Stimulated activated CD4-positive, alpha-beta T cell treated with anti-CD3 and anti-CD28 coated beads, Interleukin-2, amount 100 ng/mL, for 24 hours (primary cell): ENCODE measurements at places on chromosomes 13 and 19.

- no peak for DNase-seq
Observed at GRCh38 chr13:60852886-60853285, 455.9 kb downstream of the TDRD3 start.

- no peak for DNase-seq
Observed at GRCh38 chr13:97497400-97497799, 63.4 kb downstream of the RAP2A start.

DNA sequence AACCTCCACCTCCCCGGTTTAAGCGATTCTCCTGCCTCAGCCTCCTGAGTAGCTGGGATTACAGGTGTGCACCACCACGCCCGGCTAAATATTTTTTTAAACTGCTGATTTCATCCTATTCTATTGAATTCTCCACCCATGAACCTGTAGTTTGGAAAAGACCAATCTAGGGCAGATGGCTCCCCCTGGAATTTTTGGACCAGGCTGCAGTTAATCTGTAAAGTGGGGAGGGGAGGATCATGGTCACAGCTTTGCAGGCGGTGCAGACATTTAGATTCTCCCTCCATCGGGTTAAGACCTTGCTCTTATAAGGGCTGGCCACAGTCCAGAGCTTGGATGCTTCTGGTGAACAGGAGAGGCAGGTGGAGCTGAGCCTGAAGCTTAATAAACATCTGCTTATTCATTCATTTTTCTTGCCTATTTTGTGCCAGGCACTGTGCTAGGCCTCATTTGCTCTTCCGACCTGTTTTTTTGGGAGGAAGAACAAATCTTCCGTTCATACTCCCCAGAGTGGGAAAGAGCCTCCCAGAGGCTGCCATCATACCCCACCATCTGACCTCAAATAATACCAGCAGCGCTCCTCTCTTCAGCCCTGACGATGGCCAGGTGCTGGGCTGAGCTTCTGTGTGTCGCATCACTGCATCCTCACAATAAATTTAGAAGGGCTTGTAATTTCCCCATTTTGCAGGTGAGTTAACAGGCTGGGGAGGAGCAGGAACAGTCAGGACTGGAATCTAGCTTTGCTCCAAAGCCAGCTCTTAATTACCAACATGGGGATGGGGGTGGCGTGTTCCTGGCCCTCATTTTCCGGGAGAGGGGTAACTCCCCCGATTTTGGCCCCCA is 902 bp upstream of the CCDC106 start:
- DNase-seq, result no peak

DNA sequence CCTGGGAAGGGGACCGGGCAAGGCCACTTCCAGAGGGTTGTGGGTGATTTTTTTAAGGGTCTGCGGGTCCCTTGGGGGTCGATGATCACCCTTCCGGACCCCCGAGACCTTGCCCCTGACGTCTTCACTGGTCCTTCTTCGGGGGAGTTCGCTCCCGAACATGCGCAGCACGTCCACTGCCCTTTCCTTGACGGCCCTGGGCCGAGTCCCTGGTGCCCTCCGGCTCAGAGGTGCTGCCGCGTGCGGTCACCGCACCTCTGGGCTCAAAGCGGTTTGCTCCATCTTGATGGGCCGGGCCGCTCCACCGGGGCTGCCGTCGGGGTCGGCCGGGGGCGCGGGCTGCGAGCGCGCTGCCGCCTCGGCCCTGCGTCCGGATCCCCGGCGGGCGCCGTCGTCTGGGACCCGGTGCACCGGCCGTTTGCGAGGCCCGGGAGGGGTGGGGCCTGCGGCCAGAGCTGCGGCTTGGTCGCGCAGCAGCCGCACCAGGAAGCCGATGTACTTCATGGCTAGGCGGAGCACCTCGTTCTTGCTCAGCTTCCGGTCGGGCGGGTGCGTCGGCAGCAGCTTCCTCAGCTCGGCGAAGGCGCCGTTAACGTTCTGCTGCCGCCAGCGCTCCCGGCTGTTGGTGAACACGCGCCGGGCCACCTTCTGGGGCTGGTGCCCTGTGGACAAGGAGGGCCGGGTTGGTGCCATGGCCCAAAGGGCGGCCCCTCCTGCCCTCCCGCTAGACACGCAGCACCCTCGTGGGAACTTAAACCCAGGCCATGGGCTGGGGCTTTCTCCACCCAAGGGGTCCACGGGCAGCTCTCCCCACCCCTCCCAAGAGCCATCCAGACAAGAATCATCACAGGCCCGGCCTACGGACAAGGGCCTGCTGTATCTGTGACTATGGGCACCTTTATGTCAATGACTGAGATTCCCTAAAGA is 3.3 kb downstream of the LYL1 start:
- DNase-seq, result peak; percentile 72

DNA sequence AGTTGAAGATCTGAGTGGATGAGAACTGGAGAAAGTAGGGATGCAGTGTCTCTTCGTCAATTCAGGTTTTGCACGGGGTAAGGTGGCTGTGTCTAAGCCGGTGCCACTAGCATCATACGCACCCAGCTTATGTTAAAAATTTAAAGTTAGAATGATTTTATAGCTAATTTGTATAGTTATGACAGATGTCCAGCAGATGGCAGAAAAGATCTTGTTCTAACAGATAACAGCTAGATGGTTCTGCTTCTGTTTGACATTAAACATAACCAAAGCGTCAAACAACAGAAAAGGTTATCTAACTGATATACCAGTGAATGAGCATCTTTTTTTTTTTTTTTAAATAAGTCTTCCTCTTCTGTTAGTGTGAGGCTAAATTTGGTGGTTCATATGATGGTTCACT is 18.8 kb upstream of the EDDM13 start:
- DNase-seq, result no peak

DNA sequence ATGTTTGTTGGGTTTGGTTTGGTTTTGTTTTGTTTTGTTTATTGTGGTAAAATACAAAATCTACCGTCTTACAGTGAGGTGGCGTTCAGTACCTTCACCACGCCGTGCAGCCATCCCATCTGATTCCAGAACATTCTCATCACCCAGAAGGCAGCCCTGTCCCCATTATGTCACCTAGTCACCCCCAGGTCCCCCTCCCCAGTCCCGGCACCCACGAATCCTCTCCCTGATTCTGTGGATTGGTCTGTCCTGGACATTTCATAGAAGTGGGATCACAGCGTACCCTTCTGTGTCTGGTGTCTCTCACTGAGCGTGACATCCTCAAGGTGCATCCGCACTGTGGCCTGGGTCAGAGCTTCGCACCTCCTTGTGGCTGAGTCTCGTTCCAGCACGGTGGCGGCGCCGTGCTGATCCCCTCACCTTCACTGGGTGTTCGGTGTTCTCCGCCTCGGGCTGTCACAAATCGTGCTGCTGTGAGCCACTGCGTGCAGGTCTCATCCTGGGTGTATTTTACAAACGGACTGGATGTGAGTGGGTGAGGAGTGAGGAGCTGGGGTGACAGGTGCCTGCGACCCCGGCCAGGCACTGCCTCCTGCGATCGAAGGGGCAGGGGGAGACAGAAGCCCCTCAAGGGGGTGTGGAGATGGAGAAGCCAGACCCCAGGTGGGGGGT is 580 bp upstream of the TEKTIP1 start:
- DNase-seq, result no peak

DNA sequence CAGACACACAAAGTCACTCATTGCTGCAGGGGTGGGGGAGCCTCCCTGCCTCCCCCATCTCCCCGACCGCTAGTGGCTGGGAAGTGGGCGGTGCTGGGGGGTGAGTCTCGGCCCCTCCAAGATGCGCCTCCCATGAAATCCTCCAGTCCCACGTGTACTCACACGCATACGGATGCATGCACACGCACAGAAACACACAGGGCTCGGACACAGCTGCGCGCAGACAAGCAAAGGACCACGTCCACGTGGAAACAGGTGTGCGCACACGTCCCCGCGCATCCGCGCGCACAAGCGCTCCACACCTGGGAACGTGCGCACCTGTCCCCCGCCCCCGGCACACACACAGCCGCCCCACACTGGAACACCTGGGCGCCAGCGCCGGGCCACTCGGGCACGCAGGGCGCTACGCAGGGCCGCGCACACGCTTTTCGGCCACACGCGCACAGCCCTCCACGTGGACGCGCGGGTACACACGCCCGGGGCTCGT is 687 bp downstream of the MATK start:
- peak; percentile 32 for DNase-seq

GRCh38 chr19:7737215-7737614 is 5.3 kb upstream of the CLEC4G start:
- no peak for DNase-seq

GRCh38 chr19:19051478-19052213 is 12.1 kb upstream of the SLC25A42 start:
- no peak for DNase-seq

DNA sequence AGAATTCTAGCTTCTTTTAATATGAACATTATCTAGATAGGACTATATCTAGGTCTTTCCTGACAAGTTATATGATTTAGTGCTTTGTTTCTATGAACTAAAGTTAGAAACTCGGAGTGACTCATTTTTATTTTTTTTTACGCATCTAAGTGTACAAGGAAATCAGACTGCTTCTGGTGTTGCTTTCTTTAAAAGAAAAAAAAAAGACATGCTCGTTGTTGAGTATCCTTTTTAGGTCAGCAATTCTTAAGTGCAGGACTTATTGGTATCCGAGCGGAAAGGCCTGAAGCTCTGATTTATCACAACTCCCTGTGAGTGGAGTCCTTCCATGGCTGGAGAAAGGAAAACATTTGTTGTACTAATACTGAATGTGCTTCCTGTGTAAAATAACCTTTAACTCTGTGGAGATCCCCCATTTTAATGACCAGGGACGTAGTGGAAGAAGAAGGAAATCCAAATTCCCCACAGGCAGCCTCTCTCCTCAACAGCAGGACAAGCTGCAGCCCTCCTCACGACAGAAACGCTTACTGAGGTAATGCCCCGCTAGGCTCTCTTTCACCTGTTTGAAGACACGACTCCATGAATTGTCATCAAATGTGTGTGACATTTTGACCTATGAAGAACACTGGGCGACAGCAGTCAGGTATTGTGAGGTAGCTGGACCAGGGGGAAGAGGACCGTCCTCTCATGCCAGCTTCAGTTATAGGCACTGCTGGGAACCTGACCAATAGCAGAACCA is 17.9 kb upstream of the POMP start:
- no peak for DNase-seq

- DNase-seq, result no peak
Observed at GRCh38 chr19:3058009-3058820, 4.1 kb downstream of the TLE5 start.

- no peak for DNase-seq
Observed at GRCh38 chr19:13007292-13008045, 12.2 kb downstream of the NFIX start.

DNA sequence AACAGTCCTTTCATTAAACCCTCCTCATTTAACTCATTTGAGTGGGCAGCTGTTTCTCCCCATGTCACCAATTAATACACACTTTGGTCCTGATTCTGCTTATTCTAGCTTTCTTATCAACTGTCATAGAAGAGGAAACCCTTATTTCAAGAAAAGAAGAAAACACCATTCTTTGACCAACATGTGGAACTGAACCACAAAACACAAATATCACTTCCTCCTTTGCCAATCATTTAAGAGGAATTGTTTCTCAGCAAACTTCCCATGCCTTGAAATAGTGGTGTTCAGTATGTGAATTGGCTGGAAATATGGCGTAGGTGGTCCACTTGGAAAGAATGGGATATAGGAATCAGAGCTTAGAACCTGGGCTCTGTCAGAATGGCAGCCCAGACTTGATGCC is 20.4 kb downstream of the MBD3L2B start:
- DNase-seq, result no peak

DNA sequence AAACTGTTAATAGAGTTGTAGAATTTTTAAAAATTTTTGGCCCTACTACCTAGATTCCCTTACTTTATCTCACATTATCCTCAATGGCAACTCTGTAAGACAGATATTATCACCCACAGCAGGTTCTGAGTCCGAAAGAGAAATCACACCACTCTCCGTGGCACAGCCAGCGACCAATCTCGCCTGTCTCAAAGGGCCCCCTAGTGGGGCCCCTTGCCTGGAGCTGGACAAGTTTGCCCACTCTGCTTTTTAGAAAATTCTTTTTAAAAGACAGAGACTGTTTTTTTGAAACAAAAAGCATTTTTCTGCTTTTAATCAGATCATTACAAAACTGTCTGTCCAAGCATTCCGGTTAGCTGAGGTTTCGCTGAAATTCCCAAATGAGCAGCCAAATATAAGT is 21.7 kb downstream of the PHF11 start:
- DNase-seq, result no peak

GRCh38 chr13:21501686-21502085 is 42.6 kb upstream of the ZDHHC20 start:
- no peak for DNase-seq

- peak; percentile 57 for DNase-seq
Observed at GRCh38 chr19:7294558-7295212, 471 bp upstream of the INSR start.

GRCh38 chr13:46656786-46657185 is 103.8 kb downstream of the LRCH1 start:
- DNase-seq, result no peak

- DNase-seq, result no peak
Observed at GRCh38 chr13:98951266-98951665, 26.6 kb downstream of the DOCK9 start.

GRCh38 chr19:38763795-38764220 is 9.5 kb downstream of the LGALS7 start:
- DNase-seq, result no peak

- DNase-seq, result peak; percentile 72
Observed at GRCh38 chr19:33795370-33796163, 1.1 kb upstream of the KCTD15 start.
